ENCODE measurements at places on chromosomes 7 and 10. TPM values are rescaled to one million over a fixed set of nuclear protein-coding genes. Genes with fewer than 3 reads are reported as not detected.

Gene ABCB4
- 0.65 TPM for total RNA-seq

Gene FZD8
- total RNA-seq, result 31.1 TPM

Gene TDRD1
- total RNA-seq, result under 0.01 TPM

Gene RBP4
- total RNA-seq, result 11.1 TPM

Gene ACTL6B
- total RNA-seq, result not detected

Gene KAT6B
- total RNA-seq, result 26.5 TPM

Gene ASNS
- total RNA-seq, result 69.6 TPM

Gene IGF2BP3
- total RNA-seq, result 0.26 TPM

Gene SPDYE1
- total RNA-seq, result not detected

Gene ATOH7
- total RNA-seq, result not detected

Gene ASB10
- not detected for total RNA-seq

Gene SORCS1
- total RNA-seq, result not detected

Gene PILRA
- not detected for total RNA-seq

Gene IDI2
- total RNA-seq, result not detected

Gene GNAT3
- total RNA-seq, result not detected

Gene AEBP1
- total RNA-seq, result 216 TPM

Gene EBF3
- total RNA-seq, result 8.4 TPM

Gene DYDC2
- total RNA-seq, result not detected

Gene XRCC2
- 1.4 TPM for total RNA-seq

Gene SPDYE2B
- not detected for total RNA-seq

Gene ADCYAP1R1
- total RNA-seq, result not detected

Gene UNC5B
- total RNA-seq, result 12.2 TPM

Measured in articular chondrocyte of knee joint (primary cell).